ENCODE measurements at places on chromosomes 5 and 9.

DNA sequence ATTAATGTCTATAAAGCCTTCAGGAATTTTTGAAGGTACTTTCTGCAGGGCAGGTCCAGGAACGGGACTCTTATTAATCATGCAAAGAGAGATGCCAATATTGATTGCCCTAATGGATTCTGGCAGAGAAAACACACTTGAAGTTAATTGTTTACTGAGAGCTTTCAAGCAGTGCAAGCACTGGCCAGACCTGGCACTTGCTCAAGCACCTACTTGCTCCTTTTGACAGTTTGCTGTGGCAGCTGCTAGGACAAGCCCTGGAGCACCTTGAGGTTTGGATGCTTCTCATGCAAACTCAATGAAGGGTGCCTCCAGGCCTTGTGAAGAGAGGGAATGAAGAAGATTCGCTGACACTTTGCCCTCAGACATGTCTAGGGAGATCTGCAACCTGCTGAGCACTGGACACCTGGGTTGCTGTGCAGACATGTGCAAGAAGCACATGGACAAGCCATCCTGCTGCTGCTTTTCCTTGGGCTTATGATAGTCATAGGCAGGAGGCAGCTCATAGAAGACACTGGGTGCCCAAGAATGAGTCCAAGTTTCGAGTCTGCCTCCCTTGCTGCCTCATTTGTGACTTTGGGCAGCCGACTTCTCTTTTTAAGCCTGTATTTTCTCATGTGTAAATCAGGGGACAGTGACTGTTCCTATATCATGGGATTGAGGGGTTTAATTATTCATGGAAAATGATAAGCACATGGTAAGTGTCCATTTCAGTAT is 88.8 kb upstream of the EQTN start:
- DNase-seq, result no peak

GRCh38 chr9:109017061-109017460 is 3.8 kb upstream of the CTNNAL1 start:
- no peak for DNase-seq

- no peak for DNase-seq
Measured at GRCh38 chr5:178547753-178548415, 42.3 kb downstream of the COL23A1 start.

DNA sequence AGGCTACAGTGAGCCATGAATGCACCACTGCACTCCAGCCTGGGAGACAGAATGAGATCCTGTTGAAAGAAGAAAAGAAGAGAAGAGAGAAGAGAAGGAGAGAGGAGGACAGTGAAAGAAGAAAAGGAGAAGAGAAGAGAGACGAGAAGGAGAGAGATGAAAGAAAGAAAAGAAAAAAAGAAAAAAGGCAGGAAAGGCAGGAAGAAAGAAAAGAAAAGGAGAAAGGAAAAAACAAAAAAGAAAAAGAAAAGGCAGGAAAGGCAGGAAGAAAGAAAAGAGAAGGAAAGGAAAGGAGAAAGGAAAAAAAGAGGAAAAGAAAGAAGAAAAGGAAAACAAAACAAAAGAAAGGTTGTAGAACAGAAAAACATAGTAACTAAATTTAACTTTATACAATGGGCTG is 14.2 kb downstream of the CAMSAP1 start:
- no peak for DNase-seq

- no peak for DNase-seq
Measured at GRCh38 chr9:84068872-84069271, 88.3 kb downstream of the RMI1 start.

- DNase-seq, result no peak
Measured at GRCh38 chr9:135840107-135840506, 67.2 kb downstream of the CAMSAP1 start.

GRCh38 chr5:32153723-32154122 is 20.4 kb downstream of the GOLPH3 start:
- no peak for DNase-seq

- DNase-seq, result no peak
Measured at GRCh38 chr9:121751686-121752445, 100.4 kb downstream of the DAB2IP start.

DNA sequence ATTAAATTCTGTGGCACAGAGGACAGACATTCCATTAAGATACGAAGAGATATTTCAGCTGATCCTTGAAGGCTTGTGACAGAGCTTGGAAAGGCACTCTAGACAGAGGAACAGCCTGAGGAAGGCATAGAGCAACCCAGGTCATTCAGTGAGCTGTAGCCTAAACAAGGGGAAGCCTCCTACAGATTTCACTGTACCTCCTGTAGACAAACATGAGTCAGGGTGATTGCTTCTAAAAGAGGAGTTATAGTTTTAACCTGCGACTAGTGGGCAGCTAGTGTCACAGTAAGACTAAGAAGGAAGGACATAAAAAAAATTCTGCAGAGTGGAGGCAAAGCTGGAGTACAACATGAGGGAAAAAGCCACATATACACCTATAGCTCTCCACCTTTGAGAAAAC is 43.5 kb upstream of the ANKDD1B start:
- no peak for DNase-seq

DNA sequence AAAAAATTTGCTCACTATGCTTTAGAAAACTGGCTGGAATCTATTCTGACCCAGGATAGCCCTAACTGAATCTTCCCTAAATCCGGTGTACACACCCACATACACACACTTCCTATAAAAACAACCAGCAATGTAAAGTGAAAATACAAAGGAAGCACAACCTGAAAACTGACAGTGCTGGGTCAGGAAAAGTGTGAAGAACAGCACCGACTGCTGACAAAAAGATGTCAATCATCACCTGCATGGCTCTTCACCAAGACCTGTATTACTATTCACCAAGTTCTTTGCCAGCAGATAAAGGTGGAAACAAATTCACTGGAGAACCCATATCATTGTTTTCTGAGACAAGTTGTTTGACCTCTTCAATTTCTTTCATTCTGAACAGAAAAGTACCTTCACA is 293.8 kb upstream of the GRAMD2B start:
- no peak for DNase-seq

DNA sequence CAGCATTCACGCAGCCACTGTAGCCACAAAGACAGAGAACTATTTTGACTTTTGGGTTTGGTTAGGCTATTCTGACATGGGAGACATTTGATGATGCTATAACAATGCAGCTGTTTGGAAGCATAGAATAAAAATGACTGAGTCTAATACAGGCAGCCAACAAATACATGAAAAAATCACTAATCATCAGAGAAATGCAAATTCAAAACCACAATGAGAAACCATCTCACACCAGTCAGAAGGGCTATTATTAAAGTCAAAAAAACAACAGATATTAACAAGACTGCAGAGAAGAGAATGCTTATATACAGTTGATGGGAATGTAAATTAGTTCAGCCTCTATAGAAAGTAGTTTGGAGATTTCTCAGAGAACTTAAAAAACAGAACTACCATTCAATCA is 107.1 kb upstream of the POC5 start:
- no peak for DNase-seq

DNA sequence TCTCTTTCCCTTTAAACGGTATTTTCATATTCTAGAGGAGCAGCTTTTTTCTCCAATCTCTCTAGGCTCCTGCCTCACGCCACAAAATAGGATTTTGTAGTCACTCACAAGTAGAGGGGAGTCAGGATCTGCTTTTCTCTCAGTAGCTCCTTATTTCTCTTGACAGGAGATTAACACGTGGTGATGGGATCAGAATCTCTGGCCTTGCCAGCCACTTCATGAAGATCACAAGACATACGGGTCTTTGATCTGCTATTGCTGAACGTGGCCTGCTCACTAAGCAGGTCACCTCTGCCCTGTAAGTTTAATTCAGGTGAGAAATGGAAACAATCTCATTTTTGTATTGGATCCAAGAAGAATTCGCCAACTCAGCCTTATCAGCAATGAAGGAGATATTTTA is 257.5 kb downstream of the DIRAS2 start:
- no peak for DNase-seq

DNA sequence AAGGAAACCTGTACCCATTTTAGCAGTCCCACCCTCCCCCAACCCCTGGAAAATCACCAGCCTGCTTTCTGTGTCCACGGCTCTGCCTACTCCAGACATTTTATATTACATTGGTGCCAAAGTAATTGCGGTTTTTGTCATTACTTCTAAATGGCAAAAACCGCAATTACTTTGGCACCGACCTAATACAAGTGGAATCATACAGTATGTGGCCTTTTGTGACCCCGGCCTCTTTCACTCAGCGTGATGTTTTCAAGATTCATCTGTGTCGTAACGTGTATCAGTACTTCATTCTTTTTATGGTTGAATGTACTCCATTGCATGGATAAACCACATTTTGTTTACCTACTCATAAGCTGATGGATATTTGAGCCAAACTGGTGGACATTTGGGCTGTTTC is 9.7 kb upstream of the ORM1 start:
- DNase-seq, result no peak

DNA sequence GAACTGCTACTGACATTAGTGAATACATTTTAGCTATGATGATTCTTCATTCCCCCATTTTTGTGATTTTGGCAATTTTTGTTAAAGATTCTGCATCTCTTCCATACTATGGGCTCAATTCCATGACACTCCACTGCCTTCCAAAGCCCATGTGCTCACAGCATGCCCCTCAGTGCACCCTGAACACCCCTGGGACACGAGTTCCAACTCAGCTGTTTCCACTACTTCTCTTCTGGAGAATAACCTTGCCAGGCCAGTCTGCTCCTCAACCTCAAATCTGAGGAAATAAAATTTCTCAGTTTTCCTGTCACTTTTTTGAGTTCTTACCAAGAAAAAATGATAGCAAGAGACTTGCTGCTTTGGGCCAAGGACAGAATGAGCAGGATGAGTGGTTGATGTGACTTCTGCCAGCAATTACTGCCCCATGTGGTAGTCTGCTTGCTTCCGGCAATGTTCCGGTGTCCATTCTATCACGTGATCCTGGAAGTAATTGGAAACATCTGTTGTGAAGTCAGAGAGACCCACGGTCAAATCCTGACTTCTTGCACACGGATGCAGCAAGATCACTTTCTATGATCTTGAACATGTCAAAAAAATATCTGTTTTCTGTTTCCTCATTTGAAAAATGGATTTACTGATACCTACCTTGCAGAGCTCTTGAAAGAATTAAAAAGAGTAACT is 58.3 kb downstream of the EGFLAM start:
- no peak for DNase-seq

- DNase-seq, result no peak
Measured at GRCh38 chr9:134381671-134382516, 55.6 kb downstream of the RXRA start.

- no peak for DNase-seq
Measured at GRCh38 chr9:36436909-36437308, 36.8 kb upstream of the RNF38 start.

DNA sequence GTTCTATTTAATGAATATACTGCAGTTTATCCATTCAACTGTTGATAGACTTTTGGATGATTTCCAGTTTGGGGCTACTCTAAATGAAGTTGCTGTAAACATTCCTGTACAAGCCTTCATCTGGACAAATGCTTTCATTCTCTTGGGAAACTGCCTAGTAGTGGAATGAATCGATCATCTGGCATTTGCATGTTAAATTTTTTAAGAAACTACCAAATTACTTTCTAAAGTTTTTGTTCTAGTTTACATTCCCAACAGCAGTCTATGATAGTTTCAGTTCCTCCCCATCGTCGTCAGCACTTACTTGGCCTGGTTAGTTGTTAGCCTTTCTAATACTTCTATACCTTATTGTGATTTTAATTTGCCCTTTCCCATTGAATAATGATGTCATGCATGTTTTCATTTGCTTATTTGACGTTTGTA is 306.3 kb downstream of the FER start:
- no peak for DNase-seq

DNA sequence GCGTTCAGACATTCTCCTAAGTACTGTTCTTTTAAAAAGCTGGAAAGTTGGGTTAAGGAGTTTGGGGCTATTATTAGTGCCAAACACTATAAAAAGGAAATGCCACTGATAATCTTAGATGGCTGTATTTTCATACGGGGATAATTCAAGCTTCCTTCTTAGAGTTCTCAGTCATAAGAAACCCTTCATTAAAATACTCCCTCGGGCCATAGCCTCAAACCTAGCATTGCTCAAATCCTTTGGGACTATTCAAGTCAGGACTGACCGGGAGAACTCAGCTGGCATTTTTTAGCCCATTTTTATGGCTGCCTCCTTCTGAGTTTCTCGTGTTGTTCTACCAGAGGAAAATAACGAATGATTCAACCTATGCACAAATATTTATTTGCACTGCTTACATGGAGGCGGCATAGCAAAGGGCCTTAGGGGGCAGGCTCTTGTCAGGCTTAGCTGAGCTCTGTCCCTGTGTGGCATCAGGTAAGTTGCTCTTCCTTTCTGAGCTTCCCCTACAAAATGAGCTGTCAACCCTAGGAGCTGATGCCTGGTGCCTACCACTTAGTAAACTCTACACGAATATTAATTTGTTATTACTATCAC is 33.5 kb upstream of the ADAM19 start:
- no peak for DNase-seq

DNA sequence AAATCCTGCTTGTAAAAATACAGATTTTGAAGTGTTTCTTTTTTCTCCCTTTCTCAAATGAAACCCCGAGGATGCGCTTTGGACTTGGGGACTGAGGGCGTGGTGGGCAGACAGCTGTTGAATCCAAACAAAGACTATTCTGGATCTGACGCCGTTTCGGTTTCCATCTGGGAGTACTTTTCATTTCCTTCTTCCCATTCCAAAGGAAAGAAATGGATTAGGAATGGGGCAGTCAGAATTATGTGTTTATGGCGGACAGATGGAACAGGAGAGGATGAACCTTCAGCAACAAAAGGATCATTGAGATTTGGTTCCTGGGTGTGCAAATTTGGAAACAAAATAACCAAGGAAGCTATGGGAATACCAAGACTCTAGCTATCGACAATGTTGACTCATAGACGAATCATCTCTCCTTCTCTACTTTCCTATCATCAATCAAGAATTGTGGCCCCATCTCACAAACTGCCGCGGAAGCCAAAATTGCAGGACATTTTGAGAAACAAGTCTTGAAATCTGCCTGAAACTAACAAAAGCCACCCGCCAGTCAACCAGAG is 300.6 kb downstream of the PARP8 start:
- DNase-seq, result no peak

- DNase-seq, result no peak
Measured at GRCh38 chr9:120777229-120777628, 16.0 kb downstream of the FBXW2 start.

DNA sequence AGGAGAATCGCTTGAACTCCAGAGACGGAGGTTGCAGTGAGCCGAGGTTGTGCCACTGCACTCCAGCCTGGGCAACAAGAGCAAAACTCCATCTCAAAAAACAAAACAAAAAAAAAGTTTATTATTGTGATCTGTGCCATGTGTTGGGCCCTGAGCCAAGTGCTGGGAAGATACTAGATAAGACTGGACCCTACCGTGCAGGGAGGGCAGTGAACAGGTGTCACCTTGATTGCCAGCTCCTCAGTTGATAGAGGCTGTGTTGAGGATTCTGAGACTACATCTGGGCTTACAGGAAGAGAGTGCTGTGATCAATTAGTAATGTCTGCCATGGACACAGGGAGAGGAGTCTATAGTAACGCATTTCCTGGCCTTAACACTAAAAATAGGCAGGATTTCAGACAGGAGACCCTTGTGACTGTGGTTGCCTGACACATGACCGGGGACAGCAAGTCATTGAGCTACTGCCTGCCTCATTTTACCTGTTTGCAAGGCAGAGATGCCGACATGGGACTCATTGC is 201.5 kb downstream of the C9orf50 start:
- no peak for DNase-seq

GRCh38 chr5:158511454-158511853 is 588.3 kb downstream of the EBF1 start:
- DNase-seq, result no peak

- DNase-seq, result no peak
Measured at GRCh38 chr9:19940811-19941535, 152.1 kb upstream of the SLC24A2 start.

Data from ecto neural progenitor cell (in vitro differentiated cells).